ENCODE measurements at places on chromosomes 3 and 15.

- no peak for DNase-seq
Measured at GRCh38 chr15:81337713-81338157, 13.8 kb upstream of the STARD5 start.

- DNase-seq: no peak
Measured at GRCh38 chr3:67526246-67526645, 128.2 kb downstream of the SUCLG2 start.

DNA sequence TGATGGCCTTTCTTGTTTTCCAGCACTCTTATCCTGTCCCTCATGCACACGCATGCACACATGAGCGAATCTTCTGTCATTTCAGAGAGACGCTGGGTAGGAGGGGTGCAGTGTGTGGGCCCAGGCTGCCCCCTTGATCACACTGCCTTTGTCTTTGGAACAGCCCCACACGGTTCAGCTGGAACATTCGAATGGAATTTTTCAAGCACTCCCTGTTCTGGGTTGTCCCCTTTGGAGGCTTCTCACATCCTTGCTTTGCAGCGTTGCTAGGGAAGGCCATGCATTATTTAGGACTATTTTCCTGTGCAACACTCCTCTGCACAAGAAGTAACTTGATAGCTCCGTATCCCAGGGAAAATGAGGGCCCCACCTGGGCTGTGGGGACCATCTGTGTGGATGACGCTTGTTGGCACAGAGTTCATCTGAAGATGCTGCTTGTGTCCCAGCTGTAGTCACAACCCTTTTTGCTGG, 78.4 kb downstream of the SPSB4 start:
- DNase-seq: no peak

DNA sequence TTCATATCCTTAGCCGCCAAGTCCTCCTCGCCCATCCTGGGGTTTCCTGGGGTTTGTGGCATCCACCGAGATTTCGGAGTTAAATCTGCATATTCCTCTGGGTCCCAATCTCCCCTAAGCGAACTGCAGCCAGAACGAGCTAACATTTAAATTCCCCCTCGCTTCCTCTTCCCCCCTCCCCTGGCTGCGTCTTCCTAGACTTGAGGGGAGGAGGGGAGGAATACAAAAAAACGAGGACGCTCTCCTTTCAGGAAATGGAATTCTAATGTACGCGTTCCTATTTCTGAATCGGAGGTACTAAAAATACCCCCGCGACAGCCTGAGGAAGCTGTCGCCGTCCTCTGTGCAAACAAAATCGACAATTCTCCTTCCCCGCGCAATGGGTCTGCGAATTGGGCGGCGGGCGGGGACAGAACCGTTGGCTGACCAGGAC, 5.6 kb downstream of the FEZF2 start:
- no peak for DNase-seq

DNA sequence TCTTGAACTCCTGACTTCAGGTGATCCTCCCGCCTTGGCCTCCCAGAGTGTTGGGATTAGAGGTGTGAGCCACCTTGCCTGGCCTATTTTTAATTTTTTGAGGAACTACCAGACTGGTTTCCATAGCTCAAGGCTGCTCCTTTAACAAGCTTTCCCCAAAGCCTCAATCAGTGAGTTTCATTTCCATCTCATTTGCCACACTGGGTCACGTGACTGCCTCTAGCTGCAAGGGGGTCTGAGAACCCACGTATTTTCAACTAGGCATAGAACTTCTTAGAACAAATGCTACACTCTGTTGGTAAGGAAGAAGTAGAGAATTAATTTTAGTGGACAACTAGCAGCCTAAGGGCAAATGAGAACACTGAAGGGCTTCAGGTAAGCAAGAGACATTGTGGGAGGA, 3.1 kb upstream of the CD276 start:
- no peak for DNase-seq

GRCh38 chr3:149174901-149175300, 45.5 kb downstream of the HPS3 start:
- DNase-seq: no peak

- no peak for DNase-seq
Measured at GRCh38 chr3:134103470-134103869, 73.7 kb upstream of the SLCO2A1 start.

- no peak for DNase-seq
Measured at GRCh38 chr3:184611607-184612281, 50.2 kb downstream of the EPHB3 start.

DNA sequence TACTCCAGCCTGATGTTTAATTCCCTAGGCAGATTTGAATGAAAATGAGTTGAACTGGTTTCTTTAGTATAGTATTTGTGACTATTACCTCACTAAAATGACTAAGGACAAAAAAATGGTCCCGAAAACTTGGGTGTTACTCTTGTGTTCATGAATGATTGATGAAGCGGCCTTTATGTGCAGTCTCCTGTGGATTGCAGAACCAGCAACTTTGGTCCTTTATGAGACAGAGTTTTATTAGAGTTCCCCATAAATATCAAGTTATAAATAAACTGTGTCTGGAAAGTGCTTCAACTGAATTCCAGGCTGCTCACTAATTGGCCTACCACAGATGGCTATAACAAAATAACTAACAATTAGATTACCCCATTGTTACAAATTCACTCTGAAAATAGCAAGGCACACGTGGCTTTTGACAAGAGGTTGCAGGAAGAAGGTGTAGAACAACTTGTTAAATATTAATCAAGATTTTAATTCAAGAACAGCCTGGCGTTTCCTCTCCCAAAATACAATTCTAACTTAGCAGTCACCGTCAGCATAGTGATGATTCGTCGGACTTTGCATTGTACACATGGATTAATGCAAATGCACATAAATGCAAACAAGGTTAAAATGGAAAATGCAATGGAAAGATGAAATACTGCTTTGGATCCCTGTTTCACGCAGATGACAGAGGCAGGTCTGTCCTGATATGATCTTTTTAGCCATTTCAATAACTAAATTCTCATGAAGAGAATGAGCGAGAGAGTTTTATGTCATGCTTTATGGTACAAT, 567.3 kb upstream of the ZNF717 start:
- DNase-seq: no peak

- DNase-seq: no peak
Measured at GRCh38 chr15:82858932-82859331, 49.5 kb downstream of the WHAMM start.

DNA sequence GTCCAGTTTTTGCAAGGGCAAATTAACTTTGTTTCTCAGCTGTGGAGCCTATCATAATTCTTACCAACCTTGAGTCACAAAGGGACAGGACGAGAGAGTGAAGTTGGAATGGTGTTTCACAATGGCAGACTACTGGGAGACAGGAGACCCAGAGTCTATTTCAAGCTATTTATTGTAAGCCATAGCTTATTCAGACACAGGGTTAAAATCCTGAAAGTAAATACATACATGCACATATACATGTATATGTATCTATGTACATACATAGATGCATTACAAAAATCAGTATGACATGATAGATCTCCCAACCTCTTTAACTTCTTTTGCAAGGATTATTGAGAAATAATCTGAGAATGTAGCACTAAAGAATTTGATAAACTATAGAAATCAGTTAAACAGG, 86.3 kb downstream of the DNAJC13 start:
- DNase-seq: no peak

DNA sequence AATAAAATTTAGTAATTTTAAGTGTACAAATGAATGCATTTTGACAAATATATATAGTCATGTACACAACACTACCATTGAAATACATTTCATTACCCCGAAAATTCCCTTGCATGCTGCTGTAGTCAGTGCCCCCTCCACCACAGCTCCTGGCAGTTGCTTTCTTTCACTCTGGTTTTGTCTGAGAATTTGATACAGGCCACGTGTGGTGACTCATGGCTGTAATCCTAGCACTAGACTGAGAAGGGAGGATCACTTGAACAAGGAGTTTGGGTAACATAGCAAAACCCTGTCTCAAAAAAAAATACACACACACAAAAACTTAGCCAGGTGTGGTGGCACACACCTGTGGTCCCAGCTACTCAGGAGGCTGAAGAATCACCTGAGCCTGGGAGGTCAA, 65.4 kb downstream of the TFRC start:
- no peak for DNase-seq

DNA sequence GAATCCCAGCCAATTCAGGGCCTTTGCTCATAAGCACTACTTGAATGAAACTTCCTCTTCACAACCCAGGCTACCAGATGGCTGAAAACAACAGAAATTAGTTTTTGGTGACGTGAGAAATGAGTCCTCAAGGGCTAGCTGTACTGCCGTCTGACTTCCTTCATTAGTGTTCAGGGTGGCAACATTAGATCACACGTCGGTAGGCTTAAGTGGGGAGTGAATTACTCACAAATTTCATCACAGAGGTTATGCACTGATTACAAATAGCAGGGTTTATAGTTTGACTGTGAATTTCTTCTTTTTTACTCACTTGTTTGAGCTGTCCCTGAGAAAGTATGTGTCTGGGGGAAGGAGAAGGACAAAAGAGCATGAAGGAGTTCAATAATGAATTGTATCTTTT, 397.2 kb downstream of the GAP43 start:
- DNase-seq: no peak

DNA sequence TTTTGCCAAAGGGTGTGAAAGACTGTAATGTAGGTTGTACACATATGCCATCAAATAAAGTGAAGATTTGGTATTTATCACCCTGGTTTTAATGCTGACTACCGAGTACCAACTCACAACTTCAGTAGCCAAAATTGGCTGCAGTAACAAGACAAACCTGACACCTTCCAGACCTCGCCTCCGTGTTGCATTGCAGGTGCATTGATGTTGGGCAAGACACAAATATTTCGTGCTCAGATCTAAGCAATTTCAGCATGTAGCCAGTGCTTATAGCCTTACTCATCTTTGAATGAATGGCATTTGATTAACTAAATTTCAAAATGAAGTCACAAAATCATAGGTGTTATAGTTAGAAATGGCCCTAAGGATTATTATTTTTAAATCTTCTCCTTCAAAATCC, 400.2 kb downstream of the SOX2 start:
- DNase-seq: no peak

DNA sequence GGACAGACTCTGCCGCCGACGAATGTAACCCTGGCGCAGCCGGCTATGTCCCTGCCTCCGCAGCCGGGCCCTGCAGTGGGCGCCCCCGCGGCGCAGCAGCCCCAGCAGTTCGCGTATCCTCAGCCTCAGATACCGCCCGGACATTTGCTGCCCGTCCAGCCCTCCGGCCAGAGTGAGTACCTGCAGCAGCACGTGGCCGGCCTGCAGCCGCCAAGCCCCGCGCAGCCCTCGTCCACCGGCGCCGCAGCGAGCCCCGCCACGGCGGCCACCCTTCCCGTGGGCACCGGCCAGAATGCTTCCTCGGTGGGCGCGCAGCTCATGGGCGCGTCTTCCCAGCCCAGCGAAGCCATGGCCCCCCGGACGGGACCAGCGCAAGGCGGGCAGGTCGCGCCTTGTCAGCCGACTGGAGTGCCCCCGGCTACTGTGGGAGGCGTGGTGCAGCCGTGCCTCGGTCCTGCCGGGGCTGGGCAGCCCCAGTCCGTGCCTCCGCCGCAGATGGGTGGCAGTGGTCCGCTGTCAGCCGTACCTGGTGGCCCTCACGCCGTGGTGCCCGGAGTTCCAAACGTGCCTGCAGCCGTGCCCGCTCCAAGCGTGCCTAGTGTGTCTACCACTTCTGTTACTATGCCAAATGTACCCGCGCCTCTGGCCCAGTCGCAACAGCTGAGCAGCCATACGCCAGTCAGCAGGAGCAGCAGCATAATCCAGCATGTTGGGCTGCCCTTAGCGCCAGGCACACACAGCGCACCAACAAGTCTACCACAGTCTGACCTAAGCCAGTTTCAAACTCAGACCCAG, 2.4 kb downstream of the TSC22D2 start:
- DNase-seq: peak; percentile 54

DNA sequence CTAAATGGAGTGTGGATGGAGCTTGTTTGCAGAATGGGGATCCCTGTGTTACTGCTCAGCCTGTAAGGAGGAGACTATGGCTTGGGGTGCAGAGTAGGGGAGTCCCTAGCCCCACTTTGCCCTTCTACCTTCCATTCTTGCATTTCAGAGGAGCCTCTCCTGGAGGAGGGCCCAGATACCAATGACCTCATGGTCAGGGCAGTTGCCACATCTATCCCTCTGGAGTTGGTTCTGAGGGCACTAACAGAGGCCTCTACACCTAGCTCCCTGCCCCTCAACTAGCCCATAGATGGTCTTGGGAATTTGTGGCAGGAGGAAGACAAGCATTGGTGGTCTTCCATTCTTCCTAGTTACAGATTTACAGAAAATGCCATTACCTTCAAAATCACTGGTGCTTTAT, 6.1 kb downstream of the SKOR1 start:
- DNase-seq: no peak

DNA sequence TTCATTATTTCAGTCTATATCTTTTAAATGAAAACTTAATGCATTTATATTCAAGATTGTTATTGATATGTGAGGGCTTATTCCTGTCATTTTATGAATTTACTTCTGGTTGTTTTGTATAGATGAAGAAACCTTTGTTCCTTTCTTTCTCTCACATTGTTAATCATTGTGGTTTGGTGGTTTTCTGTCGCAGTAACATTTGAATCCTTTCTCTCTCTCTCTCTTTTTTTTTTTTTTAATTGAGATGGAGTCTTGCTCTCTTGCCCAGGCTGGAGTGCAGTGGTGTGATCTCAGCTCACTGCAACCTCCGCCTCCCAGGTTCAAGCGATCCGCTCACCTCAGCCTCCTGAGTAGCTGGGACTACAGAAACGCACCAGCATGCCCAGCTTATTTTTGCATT, 22.1 kb downstream of the AGBL1 start:
- DNase-seq: no peak

- no peak for DNase-seq
Measured at GRCh38 chr3:110881069-110881468, 190.5 kb upstream of the NECTIN3 start.

DNA sequence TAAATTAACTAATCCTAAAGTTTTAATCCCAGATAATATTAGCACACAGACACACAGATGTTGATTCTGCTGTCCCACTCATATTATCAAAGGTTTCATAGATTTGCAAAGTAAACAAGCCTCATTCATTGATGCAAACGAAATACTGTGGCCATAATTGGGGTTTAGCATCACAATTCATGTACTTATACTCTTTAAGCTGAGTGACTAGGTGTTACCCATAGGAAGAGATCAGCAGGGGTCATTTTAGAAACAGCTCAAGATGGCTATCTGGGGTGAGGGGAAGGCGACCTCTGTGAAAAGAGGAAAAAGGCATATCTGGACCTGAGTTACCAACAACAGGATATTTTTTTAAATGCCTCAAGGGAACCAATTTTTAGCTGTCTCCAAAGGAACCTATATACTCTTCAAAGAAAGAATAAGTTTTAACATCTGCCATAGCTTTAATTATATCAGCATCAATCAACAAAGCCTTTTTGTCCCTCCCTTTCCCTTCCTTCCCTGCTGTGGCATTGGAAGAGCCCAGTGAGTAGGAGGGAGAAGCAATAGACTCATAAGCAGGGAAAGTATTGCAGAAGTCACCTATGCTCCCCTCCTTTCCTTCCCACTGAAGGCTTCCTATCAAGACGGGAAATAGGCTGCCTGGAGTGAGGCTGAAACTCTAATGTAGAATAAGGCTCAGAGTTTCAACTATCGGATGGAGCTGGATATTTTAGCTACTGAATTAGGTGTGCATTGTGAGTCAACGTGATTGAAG, 553.4 kb downstream of the ZIC1 start:
- DNase-seq: no peak

Measured in stimulated activated CD8-positive, alpha-beta memory T cell treated with anti-CD3 and anti-CD28 coated beads, Interleukin-4, amount 100 ng/mL, for 48 hours (primary cell).